ENCODE measurements at places on chromosomes 7 and 10.

GRCh38 chr7:157508477-157508881, 171.7 kb downstream of the DNAJB6 start:
- DNase-seq, result no peak

- DNase-seq, result peak; percentile 13
These were observed 14.9 kb downstream of the CCL26 start for GRCh38 chr7:75756991-75757676.

GRCh38 chr7:142498364-142498763, 240.5 kb upstream of the PRSS58 start:
- DNase-seq, result no peak

GRCh38 chr7:2658941-2659340, 27.2 kb downstream of the TTYH3 start:
- no peak for DNase-seq

- DNase-seq, result no peak
These were observed 1.0 kb downstream of the CRPPA start for GRCh38 chr7:16420329-16420648.

- DNase-seq, result no peak
These were observed 115.8 kb upstream of the TCERG1L start for GRCh38 chr10:131427281-131427680.

- no peak for DNase-seq
These were observed 14.1 kb downstream of the CUL1 start for GRCh38 chr7:148712678-148713329.

DNA sequence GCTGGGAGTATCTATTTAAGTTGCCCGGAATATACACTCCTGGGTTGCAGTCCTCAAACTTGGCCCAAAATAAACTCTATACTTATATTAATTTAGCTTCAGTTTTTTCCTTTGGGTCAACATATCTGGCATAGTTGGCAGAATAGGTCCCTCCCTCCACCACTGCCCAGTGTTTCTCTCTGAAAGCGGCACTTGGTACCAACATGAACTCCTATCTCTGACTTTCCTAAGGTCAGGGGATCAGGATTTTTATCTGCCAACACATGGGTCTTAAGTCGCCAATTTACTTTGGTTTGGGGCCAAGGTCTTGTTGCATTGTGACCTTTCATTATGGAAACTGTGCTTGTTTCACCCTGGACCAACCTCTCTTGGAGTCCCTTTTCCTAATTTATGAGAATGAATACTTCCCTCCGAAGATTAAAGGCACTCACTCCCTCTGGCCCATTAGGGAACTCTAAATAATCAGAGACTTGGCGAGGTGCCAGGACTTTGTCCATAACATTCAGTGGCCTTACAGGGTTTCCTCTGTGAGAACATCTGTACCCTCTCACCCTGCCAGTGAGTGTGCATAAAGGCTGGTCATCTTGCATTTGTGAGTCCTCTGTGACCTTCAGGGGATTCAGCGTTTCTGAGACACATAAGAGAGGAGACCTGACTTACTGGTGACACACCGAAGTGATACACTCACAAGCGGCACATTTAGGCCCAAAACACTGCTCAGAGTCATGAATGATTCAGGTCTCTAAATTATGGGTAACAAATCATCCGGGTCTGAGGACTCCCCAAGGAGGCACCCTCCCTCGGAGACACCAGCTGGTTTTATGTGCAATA, 19.7 kb upstream of the FKBP9 start:
- no peak for DNase-seq

- DNase-seq, result no peak
These were observed 29.6 kb upstream of the ZC3HAV1 start for GRCh38 chr7:139139150-139139549.

GRCh38 chr10:90136731-90137316, 435.4 kb downstream of the KIF20B start:
- no peak for DNase-seq

DNA sequence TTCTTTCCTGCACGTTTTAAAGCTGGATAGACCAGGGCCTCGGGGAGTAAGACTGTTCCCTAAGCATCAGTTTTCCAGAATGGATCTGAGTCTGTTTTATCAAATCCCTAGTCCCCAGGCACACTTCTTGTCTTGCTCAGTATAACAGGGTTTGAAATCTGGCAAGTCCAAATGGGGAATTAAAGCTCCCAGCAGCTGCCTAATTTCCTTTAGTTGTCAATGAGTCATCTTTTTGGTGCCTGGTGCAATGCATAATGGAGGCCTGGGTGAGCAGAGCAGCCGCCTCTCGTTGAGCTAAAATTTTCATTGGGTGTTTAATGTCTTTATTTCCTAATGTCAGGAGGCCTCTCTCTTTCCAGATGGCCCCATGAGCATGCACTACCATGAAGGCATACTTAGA, 87.9 kb downstream of the STRA8 start:
- DNase-seq, result no peak

DNA sequence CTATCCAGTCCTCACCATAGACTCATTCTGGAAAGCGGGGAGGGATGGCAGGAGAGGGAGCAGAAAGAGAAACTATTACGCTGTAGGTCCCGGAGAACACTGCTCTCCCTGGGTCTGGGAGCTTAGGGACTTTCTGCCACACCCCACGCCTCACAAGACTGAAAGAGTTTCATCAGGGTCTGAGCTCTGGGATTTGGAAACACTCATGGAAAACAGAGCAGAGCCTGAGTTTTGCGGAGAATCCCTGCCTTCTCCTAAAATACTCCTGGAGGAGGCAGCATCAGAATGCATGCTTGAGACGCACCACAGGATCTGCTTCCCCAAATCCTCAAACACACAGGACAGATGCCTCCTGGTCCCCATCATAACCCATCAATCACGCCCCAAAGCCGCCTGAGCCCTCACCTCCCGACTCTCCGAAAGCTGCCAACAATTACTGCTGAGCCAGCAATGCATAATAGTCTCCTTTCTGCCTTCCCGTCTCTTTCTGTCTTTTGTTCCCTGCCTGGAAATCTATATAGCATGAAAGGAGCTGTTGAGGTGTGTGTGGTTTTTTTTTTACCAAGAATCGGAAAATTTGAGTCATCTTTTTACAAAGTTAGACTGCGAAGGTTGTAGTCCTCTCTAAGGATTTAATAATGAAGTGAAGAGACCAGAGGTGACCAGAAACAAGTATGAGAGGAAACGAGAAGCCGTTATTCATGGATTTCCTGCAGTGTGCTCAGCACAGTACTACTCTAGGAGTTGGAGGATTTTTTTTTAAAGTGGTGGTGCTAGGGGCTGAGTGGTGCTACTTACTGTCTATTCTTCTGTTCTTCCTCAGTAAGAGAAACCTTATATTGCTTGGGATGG, 37.7 kb downstream of the ASB13 start:
- DNase-seq, result no peak

DNA sequence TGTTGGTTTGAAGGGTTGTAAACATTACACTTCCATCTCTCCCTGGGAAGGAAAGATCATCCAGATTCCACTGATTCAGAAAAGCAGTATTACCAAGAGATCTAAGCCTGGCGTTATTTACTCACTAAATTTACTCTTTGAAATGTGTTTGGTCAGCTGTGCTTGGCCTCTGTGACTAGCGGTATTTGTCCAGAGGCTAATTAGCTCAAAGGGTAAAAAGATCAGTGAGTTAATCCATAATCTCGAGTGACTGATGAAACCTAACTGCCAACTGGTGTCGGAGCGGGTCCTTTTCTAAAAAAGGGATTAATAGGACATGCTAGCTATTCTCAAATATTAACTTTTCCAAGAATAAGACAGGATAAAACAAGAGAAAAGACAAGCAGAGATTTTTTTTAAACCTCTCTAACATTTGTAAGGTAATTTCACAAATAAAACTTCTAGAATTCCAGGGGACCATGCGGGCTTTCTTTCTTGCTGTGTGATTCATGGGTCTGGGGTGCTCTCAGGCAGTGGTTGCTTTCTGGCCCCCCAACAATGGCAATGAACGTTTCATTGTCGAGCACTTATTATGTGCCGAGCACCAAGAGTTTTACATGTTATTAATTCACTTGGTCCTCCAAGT, 247.3 kb upstream of the AOAH start:
- no peak for DNase-seq

GRCh38 chr10:88066319-88066718, 202.9 kb downstream of the PTEN start:
- no peak for DNase-seq

DNA sequence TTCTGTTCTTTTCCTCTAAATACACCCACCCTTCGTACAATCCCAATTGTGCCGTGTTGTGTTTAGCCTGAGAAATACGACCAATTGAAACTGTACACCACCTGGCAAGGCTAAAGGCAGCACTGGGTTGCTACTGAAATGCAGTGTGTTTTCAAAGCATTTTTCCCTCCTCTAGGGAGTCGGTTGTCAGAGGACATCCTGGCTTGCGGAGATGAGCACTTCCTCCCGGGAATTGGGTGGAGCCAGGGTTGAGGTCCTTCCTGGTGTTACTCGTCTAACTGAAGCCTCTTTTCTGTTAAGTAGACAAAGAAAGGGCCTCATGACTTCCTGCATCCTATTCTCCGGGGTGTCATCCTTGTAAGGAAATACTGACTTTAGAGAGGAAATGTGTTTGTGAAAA, 133.5 kb downstream of the MTPAP start:
- no peak for DNase-seq

DNA sequence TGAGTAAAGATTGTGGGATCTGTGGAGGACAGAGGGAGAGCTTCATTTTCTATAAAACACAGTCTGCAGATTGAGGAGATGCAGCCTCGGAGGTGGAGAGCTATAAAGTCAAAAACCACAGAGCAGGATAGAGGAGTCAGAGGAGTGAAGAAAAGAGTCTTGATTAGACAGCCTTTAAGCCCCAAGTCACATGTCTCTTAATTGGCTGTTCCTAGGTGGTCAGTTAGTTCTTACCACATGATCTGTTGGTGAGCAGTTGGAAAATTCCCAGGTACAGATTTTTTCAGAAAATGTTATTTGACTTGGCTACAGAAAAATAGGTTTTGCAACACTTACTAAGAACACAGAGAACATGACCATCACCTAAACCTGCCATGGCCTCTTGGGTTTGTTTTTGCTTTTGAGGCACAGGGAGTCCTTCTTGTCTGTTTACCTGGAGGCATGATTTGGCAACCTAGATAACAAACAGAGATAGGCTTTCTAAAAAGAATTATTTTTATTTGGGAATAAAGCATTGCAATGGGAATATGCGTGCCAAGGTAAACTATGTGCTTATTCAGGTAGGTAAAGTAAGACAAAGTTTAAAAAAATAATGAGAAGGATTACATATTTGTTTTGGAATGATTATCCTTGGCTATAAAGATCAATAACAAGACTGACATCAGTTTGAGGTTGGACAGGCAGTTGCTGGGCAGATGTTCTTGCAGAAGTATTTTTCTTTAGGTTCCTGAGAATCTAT, 604 bp upstream of the CYP3A43 start:
- DNase-seq, result no peak

DNA sequence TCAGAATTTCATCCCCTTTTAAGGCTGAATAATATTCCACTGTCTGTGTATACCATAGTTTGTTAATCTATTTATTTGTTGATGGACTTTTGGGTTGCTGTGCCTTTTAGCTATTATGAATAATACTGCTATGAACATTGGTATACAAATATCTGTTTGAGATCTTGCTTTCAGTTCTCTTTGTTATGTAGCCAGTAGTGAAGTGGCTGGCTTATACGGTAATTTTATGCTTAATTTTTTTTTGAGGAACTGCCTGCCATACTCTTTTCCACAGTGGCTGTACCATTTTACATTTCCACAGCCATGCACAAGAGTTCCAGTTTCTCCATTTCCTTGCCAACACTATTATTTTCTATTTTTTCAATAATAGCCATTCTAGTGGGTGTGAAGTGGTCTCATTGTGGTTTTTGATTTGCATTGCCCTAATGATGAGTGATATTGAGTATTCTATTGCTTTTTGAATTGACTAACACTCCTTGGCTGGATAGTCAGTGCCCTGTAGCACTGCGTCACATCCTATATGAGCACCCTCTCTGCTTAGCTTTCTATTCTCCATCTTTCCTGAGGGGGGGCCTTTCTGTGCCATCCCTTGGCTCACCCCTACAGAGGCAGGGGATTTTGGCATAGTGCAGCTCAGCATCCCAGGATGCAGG, 29.4 kb upstream of the RAPGEF5 start:
- no peak for DNase-seq

DNA sequence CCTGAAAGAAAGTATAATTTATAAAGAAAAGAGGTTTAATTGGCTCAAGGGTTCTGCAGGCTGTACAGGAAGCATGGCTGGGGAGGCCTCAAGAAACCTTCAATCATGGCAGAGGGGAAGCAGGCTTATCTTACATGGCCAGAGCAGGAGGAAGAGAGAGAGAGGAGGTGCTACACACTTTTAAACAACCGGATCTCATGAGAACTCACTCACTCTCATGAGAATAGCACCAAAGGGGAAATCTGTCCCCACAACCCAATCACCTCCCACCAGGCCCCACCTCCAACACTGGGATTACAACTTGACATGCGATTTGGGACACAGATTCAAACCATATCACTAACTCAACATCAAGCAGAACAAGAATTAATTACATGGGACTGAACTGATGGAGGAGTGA, 6.9 kb upstream of the ZNF485 start:
- no peak for DNase-seq

GRCh38 chr7:94298943-94299342, 95.8 kb upstream of the COL1A2 start:
- no peak for DNase-seq

DNA sequence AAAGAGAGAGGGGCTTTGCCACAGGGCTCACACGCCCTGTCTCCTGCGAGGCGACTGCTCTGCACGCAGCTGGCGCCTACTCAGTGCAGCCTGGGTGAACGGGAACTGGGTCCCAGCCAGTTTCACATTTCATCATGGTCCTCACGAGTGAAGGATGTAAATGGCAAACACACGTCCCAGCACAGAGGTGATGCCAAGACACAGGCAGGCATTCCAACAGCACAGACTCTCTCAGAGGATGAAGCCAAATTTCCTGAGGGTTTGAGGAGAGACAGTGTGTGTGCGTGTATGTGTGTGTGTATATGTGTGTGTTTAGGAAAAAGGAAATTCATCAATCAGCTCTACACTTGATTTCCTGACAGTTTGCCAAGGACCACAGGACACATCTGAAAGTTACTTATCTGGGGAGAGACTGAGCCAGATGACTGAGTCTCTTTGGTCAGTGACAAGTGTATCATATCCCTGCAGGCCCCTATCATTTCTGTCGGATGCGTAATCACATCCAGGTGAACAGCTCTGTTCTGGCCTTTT, 53.9 kb downstream of the CHST15 start:
- no peak for DNase-seq

DNA sequence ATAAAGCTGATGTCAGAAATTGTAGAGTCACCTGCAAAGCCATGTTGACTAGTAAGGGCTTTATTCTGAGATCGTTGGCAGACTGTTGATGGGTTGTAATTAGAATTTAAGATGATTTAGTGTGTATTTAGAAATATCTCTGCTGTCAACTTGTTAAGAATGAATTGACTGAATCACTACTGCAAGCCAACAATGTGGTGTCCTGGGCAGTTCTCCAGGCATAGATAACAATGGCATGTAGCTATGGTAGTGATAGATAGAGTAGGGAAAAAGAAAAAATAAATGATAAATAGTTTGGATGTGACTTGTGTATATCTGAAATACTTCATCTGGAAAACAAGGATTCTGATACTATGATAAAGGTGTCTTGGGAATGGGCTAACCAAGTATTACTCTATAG, 640.2 kb downstream of the ARL4A start:
- no peak for DNase-seq
